Lung microvascular endothelial cell (primary cell): ENCODE measurements at places on chromosomes 16 and 17. TPM values are rescaled to one million over a fixed set of nuclear protein-coding genes. Genes with fewer than 3 reads are reported as not detected.

Gene BCL6B
- 54.5 and 59.9 TPM in 2 replicates for total RNA-seq

DNA sequence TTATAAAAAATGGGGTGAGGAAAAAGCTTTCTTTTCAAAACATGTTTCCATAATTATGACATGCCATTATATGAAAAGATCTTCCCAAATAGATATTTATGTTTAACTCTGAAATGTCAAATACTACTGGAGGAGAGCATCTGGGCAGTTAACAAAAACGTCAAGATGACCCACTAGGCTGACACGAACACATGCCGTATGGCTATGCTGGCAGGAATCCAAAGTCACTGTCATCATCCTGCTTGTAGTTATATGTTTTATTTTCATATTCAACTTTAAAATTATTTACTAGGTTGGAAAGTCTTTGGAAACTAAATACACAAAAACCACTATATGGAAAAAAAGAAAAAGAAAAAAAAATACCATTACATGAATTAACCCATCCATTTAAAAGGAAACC is 27.3 kb downstream of the ANKFY1 start:
- peak; percentile 25 for DNase-seq

DNA sequence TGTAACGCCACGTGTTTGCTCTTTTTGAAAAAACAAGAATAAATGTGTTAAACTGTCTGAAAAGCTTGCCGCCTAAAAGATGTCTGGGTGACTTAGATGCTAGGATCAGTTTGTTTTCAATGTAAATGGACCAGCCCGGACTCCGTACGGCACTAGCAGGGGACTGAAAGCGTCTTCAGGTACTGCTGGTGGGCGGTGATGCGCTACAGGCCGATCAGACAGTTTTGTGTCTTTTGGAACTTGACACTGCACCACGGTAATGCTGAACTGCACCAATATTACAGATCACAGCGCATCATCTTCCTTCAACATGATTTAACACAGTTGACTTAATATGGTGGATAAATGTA is 727 bp upstream of the MBTPS1 start:
- DNase-seq = no peak

Gene C1QTNF8
- not detected in 2 replicates for total RNA-seq

Gene SLC12A4
- total RNA-seq = 41.2 and 108 TPM in 2 replicates

DNA sequence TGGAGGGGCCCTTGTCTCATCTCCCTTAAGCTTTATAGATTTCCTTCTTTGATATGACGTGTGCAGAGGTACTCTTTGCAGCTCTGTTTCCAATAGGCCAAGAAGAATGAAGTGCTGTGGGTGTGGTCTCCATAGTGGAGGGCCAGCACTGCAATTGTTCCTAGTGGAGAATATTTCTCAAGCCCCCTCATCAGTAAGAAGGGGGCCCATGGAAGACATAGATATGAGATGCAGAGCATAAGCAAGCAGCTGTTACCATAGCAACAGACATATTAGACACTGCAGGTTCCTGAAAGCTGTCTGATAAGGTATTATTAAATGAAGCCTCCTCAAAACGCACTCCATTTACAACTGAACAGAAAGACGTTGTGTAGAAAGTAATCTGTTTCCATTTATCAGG is 240.7 kb downstream of the ZFHX3 start:
- no peak for DNase-seq

DNA sequence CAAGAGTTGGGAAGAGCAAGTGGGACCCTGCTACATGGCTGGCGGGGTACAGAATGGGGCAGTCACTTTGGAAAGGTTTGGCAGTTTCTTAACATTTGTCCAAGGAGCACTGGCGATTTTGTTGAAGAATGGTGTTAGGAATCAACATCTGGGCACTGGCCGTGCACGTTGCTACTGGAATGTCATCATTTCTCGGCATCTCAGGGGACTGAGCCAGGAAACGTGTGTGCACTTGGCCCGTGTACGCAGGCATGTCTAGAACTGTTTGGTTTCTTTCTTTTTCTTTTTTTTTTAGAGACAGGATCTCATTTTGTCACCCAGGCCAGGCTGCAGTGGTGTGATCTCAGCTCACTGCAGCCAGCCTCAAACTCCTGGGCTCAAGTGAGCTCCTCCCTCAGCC is 17.3 kb upstream of the FOXK2 start:
- DNase-seq = no peak

DNA sequence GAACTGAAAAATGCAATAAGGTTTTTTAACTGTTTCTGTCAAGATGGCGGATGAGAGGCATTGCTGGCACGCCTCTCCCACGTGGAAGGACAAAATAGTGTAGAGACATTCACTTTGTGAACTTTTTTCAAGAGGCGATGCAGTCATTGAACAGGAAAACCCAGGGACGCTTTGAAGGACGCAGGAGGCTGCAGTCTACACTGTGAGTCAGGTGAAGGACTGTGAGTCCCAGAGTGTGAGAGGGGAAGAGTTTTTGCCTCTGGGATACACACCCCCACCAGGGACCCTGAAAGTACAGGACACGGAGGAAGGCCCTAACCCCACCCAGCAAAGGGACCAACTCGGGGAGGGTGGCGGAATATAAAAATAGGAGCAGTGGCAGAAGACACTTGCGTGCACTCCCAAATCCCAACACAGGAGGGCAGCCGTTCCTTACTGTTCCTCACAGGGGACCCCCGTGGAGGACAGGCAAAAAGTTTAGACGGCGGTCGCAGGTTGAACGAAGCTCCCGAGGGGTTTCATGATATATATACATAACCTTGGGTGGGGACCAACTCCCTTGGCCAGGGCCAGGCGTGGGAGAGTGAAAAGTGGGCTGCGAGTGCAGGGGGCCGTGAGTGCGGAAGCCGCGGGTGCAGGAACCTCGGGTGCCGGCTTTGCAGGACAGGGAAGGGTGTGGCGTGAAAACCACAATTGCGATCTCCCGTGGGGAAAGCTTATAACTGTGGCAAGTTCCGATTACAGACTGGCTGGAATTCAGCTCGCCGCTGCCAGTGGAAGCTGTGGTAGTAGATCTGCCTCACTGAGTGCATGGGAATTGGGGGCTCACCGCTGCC is 82.0 kb upstream of the ALOX12 start:
- DNase-seq = peak; percentile 84

Gene SLC5A11
- not detected in 2 replicates for total RNA-seq

DNA sequence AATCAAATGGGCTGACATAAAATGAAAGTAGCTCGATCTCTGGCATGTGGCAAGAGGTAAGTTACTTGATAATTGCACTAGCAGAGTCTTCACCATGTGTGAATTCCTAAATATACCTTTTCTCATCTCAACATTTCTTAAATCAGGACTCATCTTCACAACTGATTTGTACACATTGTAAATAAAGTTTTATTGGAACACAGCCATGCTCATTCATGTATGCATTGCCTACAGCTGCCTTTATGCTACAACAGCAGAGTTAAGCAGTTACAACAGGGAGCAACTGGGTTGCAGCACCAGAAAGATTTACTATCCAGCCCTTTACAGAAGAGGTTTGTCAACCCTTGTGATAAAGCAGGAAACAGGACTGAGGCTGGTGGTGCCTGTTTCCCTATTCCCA is 48.1 kb downstream of the ARHGAP17 start:
- DNase-seq = no peak

DNA sequence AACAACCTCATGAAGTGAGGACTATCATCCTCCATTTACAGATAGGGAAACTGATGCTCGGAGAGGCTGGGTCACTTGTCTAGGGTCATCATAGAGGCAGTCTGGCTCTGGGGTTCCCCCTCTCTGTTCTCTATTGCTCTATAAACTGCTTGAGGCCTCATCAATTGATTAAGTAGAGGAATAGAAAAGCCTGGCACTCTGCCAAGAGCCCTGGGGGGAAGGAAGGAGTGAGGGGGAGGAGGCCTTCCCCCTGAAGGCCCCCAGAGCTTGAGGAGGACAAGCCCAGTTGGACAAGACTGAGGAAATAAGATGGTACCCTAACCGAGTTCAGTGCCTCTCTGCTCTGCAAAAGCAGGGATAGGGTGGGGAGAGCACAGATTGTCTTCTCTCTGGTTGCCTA is 21.0 kb downstream of the SDK2 start:
- no peak for DNase-seq

DNA sequence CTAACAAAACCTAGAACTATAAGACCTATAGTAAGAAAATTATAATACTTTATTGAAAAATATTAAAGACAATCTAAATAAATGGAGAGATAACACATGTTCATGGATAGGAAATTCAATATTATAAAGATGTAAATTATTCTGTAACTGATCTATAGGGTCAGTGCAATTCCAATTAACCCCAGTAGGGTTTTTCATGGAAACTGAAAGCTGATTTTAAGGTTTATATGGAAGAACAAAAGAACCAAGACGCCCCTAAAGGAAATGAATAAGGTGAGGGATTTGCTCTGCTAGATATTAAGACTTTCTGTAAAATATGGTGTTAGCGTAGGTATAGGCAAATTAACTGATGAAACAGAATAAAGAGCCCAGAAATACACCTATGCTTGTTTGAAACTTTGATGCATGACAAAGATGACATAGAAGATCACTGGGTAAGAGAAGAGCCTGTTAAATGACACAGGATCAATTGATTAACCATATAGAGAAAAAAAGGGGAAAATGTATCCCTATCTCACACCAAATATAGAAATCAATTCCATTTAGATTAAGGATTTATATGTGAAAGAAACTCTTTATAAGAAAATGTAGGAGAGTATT is 3.0 kb downstream of the ICAM2 start:
- DNase-seq = no peak

DNA sequence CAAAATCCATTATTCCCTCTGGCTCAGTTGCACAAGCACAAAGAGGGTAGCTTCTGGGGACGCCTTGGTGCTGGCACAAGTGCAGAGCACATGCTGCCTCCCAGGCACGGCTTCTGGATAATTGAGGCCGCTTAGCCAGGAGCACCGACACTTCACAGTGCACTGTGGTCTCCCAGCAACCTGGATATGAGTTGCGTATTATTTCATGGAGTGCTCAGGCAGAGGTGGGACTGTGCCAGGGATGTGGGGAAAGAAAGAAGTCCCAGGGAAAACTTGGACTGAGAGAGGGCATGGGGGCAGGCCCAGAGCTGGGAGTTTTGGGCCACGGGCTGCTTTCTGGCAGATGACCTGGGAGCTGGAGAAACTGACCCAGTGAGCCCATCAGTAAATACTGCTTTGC is 37.5 kb downstream of the MPRIP start:
- DNase-seq = no peak

Gene TBC1D3
- total RNA-seq = 0.44 and 1.8 TPM in 2 replicates

- no peak for DNase-seq
Observed at GRCh38 chr16:81942007-81942601, 69.2 kb downstream of the SDR42E1 start.

- peak; percentile 21 for DNase-seq
Observed at GRCh38 chr16:87580855-87581261, 21.4 kb upstream of the JPH3 start.

Gene SEC14L1
- total RNA-seq = 108 and 190 TPM in 2 replicates

DNA sequence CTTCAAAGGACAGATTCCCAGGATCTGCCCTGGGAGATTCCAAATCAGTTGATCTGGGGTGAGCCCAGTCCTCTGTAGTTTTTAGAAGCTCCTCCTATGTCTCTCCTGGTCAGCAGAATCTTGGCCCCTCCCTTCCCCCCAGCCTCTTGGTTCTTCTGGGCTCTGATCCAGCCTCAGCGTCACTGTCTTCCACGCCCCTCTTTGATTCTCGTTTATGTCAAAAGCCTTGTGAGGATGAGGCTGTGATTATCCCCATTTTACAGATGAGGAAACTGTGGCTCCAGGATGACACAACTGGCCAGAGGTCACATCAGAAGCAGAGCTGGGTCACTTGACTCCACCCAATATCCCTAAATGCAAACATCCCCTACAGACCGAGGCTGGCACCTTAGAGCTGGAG is 840 bp upstream of the CDH5 start:
- DNase-seq = no peak

- DNase-seq = no peak
Observed at GRCh38 chr17:39166437-39167335, 725 bp upstream of the ARL5C start.

Gene TPSD1
- not detected in 2 replicates for total RNA-seq

GRCh38 chr17:82134101-82134500 is 36.1 kb upstream of the FASN start:
- DNase-seq = no peak

Gene KLHL10
- total RNA-seq = not detected in 2 replicates

Gene HOXB9
- total RNA-seq = under 0.01 TPM in 1 of 2 replicates, not detected in the other
